ENCODE measurements at places on chromosomes 1 and 21.

- no peak for DNase-seq
Observed at GRCh38 chr1:8693107-8693506, 124.3 kb downstream of the RERE start.

- DNase-seq = peak; percentile 42
Observed at GRCh38 chr1:5938101-5938646, 54.1 kb downstream of the NPHP4 start.

GRCh38 chr1:68183895-68184294, 48.4 kb downstream of the WLS start:
- no peak for DNase-seq

DNA sequence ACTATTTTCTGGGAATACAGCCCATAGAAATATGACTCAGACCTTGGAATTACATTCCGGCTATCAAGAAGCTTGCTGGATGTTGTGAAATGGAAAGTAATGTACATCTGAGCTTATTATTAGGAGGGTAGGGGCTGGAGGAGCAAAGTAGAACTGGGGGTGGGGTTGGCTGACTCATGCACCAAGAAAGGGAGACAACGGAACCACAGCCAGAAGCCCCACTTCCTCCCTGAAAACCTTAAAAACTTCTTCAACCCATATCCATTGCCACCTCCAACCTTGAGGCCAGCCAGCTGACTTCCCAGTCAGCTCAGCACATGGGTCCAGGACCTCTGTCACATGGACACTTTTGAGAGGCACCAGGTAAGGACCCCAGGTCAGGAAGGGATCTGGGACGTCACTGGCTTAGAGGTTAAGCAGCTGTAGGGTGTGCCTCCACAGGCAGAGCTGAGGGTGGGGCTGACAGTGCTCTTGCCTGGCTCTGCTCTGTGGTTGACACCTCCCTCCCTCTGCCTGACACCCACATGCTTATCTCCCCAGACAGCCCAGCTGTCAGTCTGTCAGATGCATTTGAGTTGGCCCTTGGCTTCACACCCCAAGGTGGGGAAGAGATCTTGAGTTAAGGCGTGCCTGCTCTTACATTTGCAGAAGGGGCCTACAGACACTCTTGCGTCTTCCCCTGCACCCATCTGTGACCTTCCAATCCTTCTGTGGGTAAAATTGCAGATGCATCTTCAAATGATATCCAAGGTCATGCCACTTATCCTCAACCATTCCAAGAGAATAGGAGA, 5.7 kb upstream of the ZNF683 start:
- DNase-seq = peak; percentile 96

DNA sequence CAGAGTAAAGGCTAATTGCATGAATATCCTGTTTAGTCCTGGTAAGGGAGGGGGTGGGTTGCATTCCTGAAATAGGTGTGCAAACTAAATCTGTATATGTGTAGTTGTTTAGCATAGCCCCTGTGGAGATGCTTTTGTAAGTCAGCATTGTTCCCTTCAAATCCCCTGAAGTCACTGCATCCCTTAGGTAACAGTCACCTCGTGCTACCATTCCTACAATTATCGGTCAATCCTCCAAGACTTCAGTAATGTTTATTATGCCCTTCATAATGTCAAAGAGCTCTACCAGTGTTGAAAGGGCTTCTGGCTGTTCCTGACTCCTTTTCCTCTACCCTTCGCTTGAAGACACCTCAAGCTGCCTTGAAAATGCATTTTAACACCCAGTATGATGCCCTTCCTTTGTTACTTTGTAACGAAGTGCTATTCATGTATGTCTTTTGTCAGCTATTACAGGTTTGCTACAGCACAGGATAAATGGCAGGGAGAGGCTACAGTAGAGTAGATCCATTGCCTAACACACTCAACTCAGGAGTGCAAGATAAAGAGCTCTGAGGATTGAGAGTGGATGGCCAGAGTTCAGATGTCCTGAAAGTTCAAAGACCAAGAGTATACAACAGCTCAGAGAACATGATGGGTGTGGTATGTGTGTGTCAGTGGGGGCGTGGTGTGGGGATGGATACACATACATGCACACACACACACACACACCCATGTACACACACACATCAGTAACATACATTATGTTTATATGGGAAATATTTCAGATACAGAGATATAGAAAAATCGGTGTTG, 27.4 kb upstream of the FOXD3 start:
- no peak for DNase-seq

- no peak for DNase-seq
Observed at GRCh38 chr1:94898491-94899385, 28.2 kb downstream of the CNN3 start.

DNA sequence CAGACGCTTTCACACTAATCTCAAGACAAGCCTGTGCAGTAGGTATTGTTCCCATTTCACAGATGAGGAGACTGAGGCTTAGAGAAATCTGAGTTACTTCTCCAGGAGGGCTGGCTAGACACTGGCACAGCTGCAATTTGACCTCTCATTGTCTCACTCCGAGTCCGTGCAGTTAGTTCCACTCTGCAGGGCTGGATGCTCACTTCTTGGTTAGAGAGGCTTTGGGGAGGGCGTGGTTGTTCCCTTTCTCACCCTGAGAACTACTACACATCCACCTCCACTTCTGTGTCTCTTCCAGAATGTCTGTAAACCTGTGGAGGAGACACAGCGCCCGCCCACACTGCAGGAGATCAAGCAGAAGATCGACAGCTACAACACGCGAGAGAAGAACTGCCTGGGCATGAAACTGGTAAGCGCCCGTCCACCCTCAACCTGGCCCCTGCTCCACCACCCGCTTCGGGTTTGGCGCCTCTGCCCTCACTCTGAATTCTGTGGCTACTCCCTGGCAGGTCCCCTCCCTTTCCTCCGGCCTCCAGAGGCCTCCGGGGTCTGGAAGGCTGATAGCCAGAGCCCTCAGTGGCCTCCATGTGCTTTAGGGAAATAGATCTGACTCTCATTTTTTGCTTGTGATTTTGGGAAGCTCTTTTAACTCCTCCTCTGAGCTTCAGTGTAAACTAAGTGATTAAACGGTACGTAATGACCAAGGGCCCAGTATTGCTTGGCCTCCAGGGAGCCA, 29.1 kb downstream of the EIF2D start:
- DNase-seq = no peak

- no peak for DNase-seq
Observed at GRCh38 chr1:75449998-75450397, 160.9 kb downstream of the SLC44A5 start.

DNA sequence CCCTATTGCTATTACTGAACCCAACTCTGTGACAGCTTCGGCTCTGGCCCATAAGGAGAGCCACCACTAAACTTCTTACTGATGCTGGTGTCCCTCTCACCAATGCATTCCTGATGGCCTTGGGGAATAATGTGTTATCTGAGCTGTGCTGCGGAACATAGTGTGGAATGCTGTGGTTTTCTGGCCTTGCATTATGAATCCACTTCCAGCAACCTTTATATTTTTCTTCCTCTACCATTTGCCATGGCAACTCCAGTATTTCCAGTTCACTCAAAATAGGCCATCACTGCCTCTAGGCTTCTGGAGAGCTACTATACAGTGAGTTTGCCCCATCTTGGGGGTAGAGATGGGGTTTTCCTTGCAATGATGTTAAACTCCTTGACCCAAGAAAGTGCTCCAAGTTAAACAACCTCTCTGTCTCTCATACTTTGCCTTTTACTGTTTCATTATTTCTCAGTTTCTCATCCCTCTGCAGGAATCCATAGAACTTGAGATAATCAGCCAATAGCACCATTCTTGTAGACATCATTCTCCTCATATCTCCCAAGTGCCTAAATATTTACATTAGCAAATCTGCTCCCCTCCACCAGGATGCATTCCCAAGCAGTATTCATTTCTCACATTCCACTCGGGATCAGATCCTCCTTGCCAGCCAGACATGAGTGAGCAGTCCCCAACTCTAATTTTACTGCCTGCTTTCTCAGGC, 11.1 kb upstream of the RAVER2 start:
- DNase-seq = peak; percentile 42

DNA sequence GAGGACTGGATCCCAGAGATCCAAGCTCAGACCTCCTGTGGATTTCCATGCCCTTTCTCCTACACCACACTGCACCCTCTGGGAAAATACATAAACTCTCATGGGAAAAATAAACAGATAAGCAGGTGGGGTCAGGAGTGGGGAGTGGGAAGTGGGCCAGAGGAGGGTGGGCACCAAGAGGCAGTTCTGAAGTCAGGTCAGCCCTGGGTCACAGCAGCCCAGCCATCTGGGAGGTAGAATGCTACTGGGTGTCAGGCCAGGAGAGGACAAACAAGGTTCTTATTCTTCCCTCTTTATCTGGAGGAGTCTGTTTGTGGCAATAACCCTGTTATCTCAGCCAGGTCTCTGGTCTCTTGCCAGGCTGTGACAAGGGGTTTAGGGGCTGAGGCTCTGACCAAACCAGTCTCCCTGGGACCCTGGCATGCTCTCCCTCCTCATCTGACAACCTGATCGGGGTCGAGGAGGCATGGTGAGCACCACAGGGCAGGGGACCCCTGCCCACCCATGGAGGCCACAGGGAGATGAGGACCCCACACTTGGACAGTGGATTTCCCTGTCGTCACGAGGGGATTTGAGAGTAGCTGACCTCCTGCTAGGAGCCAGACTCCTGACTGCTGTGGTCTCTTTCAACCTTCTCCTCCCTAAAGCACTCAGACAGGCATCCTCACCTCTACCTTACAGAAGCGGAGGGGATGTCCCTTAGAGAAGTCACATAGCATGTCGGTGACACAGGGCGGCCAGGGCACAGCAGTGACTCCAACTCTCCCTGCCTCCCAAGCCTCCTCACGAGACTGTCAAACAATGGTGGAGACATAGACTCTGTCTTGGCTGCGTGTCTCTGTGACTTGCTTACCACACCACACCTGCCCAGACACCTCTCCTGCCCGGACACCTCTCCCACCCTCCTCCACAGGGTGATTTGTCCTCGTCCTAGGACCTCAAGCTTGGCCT, 51.3 kb upstream of the IFFO2 start:
- DNase-seq = no peak

DNA sequence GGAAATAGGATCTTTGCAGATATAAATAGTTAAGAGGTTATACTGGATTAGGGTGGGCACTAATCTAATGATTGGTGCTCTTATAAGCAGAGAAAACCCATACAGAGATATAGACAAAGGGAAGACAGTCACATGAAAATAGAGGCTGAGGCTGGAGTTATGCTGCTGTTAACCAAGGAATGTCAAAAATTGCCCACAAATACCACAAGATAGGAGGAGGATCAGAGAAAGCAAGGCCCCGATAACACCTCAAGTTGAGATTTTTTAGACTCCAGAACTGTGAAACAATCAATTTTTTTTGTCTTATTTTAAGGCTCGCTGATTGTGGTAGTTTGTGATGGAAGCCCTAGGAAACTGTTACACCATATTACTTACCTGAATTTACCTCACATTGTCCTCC, 513.2 kb downstream of the COL11A1 start:
- DNase-seq = peak; percentile 1

DNA sequence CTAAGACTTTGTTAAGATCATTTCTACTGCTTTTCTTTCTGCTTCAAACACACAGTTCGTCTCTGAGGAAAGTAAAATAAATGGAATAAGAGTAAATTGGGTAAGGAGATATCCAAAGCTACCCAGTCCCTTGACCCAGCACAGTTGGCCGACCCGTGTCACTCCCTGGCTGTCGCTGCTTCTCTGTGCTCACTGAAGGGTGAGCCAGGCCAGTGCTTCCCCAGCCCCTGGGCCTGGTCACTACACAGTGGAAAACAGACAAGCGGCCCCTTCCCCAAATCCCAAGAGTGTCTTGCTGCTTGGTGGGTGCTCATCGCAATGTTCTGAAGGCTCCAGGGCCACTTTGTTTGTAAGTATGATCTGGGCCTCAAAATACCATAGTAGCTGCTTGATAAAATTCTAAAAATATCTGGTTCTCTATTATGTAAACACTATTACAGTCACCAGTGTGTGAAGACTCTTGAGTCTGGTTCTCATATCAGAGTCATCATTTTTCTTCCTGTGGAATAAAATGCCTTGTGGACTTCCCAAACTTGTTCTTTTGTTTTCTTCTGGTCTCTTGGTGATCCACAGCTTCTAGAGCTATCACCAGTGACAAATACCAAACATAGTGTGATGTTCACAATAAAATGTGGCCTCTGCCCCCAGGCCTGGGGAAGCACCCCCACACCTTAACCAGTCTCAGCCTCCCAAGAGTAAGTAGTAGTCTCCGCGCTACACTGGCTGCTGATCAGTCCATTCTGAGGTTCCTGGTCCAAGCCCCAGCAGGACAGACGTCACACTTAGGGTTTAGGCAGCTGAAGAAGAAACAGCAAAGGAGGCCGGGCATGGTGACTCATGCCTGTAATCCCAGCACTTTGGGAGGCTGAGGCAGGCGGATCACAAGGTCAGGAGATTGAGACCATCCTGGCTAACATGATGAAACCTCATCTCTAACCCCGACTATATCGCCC, 106.2 kb downstream of the DHRS3 start:
- DNase-seq = peak; percentile 26

DNA sequence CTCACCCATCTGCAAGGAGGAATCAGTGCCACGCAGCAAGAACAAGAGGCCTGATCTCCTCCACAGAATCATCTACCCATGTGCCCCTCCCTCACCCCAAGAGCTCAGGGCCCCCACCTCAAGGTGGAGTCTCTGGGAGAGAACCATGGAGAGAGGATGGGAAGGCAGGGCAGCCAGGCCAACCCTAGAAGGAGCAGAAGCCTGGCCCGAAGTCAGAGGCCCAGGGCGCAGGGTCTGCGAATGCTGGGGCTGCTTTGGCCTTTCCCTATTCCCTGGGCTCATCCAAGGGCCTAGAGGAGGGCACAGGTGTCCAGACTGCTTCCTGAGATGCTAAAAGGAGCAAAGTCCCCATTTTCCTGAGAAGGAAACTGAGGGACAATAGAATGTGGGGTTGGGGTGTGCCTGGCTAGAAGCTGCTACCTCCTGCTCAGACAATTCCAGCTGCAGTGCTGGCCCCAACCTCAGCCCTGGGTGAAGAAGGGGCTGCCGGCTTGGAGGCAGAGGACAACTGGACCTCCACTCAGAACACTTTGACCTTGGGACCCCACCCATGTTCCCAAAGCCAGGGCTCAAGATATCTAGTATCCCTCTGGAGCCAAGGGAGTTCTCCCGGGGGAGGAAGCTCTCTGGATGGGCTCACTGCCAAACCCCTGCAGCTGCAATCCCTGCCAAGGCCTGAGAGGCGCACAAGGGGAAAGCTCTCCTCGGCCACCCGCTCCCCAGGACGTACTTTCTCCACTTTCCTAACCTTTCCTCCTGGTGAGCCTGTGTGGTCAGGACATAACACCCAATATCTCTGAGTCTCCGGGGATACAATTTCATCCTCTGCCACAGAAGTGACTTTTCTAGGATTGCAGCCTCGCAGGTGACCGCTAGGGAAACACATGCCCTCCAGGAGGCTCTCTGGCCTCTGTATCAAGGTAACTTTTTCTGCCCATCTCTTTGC, 16.6 kb upstream of the LEMD1 start:
- peak; percentile 88 for DNase-seq

- DNase-seq = no peak
Observed at GRCh38 chr21:35827004-35827403, 233.3 kb downstream of the SETD4 start.

- DNase-seq = no peak
Observed at GRCh38 chr1:180392020-180392419, 110.4 kb downstream of the ACBD6 start.

DNA sequence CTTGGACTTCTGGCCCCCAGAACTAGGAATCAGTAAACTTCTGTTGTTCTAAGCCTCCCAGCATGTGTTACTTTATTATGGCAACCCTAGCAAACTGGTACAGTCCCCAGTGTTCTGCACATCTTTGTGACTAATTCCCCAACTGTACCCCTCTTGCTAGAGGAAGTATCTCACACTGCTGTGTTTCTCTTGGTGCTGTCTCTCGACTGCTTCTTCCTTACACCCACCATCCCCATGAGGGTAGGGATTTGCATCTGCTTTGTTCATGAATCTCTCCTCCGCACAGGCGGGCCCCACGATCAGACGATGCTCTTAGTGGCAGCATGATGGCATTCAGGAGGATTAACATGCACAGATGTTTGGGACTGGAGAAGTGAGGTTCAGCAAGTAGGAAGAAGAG, 46.7 kb downstream of the CLIC6 start:
- no peak for DNase-seq
